KG1 (cell line): ENCODE measurements at places on chromosomes 3 and 15.

DNA sequence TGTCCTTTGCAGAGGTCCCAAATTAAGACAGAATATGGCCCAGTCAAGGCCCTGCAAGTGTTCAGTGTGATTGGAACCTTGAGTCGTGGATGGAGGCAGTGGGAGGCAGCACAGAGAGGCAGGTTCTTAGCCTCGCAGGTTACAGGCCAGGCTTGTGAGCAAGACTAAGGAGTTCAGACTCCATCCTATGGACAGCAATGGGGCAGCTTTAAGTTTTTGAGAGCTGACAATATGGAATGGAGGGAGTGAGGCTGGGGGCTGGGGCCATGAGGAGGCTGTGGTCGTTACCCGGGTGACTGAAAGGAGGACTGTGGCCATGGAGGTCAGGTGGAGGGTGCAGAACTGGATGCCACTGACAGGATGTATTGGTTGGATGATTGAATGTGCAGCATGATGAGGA is 74.1 kb upstream of the PRR23C start:
- no peak for DNase-seq

GRCh38 chr15:27094235-27094634 is 123.3 kb downstream of the GABRG3 start:
- DNase-seq, result no peak

GRCh38 chr15:80596521-80596976 is 98.6 kb upstream of the ABHD17C start:
- DNase-seq, result no peak

DNA sequence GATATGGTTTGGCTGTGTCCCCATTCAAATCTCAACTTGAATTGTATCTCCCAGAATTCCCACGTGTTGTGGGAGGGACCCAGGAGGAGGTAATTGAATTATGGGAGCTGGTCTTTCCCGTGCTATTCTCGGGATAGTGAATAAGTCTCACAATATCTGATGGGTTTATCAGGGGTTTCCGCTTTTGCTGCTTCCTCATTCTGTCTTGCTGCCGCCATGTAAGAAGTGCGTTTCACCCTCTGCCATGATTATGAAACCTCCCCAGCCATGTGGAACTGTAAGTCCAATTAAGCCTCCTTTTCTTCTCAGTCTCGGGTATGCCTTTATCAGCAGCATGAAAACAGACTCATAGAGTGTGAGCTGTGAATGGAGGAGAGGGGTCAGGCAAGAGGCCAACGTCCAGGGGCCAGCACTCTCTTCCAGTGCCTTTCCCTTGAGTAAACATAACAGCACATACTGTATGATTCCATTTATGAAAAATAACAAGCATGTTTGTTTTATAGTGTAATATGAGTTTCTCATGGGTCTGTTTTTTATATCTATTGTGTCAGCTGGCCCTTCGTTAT is 16.3 kb upstream of the LCTL start:
- DNase-seq, result no peak

DNA sequence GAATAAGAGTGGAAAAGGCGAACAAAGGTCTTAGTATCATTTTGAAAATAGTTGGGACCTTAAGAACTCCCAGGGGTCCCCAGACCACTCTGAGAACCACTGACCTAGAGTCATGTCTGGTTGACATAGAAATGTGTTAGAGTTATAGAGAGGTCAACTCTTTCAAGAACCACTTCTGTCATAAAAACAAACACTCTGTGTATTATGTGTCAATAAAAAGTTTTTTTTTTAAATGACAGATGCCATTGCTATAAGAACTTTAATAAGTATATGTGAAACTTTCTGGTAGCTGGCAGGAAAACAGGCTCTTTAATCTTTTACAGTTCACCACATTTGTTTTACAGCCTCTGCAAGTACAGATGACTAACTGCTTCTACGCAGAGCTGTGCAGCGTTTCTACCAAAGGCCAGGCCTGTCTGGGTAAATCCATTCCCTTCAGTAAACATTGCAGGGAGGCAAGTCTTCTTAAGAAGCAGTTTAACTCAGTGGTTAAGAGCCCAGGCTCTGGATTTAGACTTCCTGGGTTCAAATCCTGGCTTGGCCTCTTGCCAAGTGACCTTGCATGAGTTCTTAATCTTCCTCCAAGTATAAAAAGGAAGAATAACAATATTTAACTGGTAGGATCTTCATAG is 56.6 kb downstream of the RFTN1 start:
- no peak for DNase-seq

- DNase-seq, result no peak
Measured at GRCh38 chr15:89487791-89488190, 8.6 kb downstream of the RHCG start.

DNA sequence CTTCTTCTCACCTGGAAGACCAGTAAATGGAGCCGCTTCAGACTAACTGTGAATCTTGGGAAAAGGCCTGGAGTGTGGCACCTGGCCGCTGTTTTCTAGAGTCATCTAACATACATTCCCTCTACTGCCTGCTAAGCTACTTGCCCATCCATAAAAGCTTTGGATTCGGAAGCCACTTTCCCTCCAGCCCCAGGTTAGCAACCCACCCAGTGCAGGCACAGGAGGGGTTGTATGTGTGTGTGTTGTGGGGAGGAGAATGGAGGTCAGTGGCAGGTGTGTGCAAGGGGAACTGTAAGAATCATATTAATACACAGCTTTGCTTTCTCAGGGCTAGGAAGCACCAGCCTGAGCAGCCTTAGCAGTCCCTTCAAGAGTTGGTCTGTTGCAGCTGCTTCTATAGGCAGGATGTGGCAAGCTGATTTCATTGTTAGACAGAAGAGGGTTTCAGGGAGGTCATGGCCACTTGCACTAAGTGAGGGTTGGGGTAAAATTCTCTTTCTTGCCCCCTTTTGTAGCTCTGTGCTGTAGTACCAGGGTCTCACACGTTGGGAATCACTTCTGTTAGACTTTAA is 8.9 kb downstream of the NSUN3 start:
- no peak for DNase-seq

DNA sequence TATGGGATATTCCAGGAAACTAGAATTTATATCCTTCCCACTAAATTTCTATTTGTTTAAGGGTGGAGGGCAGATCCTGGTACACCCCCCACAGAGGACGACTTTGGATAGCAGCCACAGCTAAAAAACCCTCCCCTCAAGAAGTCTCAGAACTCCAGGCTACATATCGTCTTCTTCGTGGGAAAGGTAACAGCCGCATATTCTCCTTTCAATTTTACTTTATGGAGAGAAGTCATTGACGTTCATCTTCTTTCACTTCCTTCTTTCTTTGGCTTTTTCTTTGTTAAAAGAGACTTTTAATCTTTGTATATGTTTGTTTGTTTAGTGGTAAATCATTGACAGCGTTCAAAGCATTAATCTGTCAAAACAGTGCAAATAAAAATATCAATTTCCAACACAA is 36.3 kb downstream of the TRIP4 start:
- no peak for DNase-seq

DNA sequence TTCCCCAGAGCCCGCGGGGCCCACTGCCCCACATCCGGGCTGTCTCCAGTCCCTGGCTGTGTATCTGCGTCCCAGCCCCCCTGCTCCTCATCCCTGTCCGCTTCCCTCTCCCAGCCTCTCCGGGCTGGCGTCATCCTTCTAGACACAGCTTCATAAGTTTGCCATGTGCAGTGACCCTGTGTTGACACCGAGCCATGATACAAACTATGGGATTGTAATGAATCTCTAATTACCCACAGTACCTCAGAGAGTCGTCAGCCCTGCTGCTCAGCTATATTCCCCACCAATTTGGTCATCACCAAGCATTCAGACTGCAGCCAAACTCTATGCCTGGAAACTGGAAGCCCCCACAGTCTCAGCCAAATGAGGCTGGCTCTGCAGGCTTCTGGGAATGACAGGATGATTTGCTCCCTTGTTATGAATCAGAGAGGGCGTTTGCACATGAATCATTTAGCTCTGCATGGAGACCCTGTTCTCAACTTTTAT is 466.1 kb upstream of the ATP11B start:
- DNase-seq, result no peak

- DNase-seq, result no peak
Measured at GRCh38 chr3:194738254-194739093, 52.8 kb downstream of the FAM43A start.

DNA sequence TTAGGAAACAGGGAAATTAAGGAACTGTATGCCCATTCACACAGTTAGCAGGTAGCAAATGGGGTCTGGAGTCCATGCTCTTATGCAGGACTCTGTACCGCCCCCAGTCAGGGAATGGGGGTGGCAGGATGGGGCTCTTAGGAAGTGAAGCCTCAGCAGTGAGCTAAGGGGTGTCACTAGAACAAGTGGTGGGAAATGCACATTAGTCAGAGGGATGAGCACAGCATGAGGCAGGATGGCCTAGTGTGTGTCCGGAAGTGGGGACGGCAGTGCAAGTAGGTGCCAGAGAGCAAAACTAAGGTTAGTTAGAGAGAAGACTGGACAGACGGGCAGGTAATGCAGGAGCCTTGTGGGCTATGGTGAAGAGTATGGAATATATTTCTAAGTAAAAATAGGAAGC is 60.7 kb downstream of the ST3GAL6 start:
- no peak for DNase-seq

GRCh38 chr3:128521715-128522114 is 28.7 kb upstream of the GATA2 start:
- DNase-seq, result no peak

- DNase-seq, result no peak
Measured at GRCh38 chr3:37953707-37954394, 36.7 kb upstream of the VILL start.

- no peak for DNase-seq
Measured at GRCh38 chr3:94615275-94616065, 552.6 kb downstream of the NSUN3 start.

DNA sequence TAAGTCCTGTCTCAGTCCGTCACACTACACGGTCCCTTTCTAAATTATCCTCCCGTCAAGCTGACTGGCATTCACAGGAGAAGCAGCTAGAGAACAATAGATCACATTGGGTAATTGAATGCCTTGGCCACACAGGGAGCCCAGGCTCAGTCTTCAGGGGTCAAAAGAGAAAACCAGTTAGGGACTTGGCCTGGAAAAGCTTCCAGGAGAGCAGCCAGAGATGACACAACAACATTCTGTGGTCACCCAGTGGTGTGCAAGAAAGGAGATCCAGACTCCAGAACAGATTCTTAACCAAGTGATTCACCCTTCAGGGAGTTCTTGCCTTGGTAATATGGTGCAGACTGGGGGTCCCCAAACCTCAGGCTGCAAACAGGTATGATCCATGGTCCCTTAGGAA is 15.9 kb downstream of the ARHGAP31 start:
- no peak for DNase-seq

GRCh38 chr15:63699101-63699785 is 102.1 kb downstream of the FBXL22 start:
- no peak for DNase-seq

- DNase-seq, result no peak
Measured at GRCh38 chr3:11613319-11613718, 30.4 kb downstream of the VGLL4 start.

DNA sequence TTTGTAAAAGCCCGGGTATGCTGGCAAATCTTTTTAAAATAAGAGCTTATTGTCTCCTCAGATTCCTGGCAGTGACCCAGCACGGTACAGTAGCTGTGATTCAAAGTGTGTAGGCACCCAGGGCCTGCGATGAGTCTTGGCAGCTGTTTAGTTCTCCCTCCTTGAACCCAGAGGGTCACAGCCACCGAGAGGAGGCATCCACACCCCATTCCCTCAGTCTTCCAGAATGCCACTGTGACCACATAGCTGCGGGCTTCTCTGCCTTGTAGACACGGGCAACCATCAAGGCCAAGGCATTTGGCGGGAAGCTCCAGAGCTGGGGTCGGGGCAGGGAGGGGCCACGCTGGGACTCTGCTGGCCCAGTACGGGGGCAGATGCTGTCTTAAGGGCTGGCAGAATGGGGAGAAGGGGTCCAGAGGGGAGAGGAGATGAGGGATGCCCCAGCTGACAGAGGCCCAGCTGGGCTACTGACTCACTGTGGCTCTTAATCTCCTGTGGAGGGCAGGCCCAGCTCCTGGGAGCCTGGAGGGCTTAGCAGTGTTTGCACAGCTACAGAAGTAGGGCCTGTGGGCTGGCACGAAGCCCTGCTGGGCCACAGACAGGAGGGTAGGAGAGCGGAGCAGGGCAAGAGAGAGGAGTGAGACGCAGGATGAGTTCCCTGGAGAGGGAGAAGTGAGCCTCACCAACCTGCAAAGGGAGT is 68.8 kb upstream of the DLG1 start:
- DNase-seq, result no peak

- no peak for DNase-seq
Measured at GRCh38 chr15:74201710-74202420, 722 bp downstream of the STRA6 start.

- DNase-seq, result no peak
Measured at GRCh38 chr3:21269882-21270281, 481.1 kb downstream of the ZNF385D start.

DNA sequence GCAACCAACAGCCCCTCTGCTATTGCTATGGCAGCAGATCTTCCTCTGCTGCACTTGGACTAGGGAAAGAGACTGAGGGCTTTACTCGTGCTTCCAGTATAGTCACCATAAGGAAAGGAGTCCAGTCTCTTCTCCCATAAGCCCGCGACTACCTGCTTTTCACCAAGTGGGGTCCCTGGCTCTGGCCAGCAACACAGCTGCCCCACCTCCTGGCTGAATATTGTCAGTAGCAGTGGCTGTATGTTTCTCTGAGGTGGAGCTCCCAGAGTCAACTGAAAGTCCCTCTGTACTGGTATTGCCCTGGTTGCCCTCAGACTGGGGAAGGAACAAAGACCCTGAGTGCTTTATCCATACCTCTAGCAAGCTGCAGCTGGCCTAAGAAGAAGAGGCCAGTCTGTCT is 719.6 kb downstream of the SQOR start:
- DNase-seq, result no peak

- DNase-seq, result no peak
Measured at GRCh38 chr15:91216000-91216399, 115.9 kb downstream of the SV2B start.

- DNase-seq, result no peak
Measured at GRCh38 chr3:64462203-64462602, 225.6 kb downstream of the ADAMTS9 start.

GRCh38 chr15:24786347-24786746 is 110.8 kb downstream of the NPAP1 start:
- DNase-seq, result no peak

GRCh38 chr3:126256251-126256650 is 75.9 kb upstream of the ALDH1L1 start:
- DNase-seq, result no peak

- DNase-seq, result no peak
Measured at GRCh38 chr3:133158686-133159085, 120.5 kb downstream of the TMEM108 start.

- DNase-seq, result no peak
Measured at GRCh38 chr3:64084640-64085039, 61.3 kb upstream of the PSMD6 start.

DNA sequence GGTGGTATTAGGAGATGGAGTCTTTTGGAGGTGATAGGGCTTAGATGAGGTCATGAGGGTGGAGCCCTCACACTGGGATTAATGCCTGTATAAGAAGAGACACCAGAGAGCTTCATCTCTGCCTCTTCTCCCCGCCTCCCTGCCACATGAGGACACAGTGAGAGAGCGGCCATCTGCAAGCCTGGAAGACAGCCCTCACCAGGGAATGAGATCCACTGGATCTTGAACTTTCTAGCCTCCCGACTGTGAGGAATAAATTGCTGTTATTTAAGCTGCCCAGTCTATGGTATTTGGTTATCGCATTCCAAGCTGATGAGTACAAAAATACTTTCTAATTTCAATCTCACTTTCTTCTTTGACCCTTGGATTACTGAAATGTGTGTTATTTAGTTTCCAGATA is 121.4 kb downstream of the OCA2 start:
- no peak for DNase-seq

GRCh38 chr15:45674677-45675076 is 39.8 kb downstream of the SQOR start:
- DNase-seq, result no peak
